CD4-positive, alpha-beta T cell treated with Interleukin-17A for 4 hours (primary cell): ENCODE measurements at places on chromosomes 2 and 18.

GRCh38 chr2:137942037-137942832 is 22.0 kb upstream of the HNMT start:
- no peak for DNase-seq

- DNase-seq = no peak
Measured at GRCh38 chr18:63511285-63511684, 30.9 kb upstream of the SERPINB12 start.

- DNase-seq = no peak
Measured at GRCh38 chr2:11264007-11264406, 80.4 kb downstream of the ROCK2 start.

- no peak for DNase-seq
Measured at GRCh38 chr18:45838302-45839070, 13.0 kb downstream of the SIGLEC15 start.

DNA sequence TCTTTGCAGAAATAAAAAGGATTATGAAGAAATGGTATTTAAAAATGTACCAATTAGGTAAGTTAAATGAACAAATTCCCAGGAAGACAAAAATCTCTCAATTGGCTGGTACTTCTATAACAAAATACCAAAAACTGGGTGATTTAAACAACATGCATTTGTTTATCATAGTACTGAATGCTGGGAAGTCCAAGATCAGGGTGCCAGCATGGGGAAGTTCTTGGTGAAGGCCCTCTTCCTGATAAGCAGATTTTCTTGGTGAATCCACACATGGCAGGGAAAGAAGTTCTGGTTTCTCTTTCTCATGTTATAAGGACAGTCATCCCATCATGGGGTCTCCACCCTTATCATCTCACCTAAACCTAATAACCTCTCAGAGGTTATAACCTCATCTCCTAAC is 271.6 kb upstream of the SETBP1 start:
- DNase-seq = no peak

- no peak for DNase-seq
Measured at GRCh38 chr18:2083691-2084090, 487.6 kb downstream of the METTL4 start.

DNA sequence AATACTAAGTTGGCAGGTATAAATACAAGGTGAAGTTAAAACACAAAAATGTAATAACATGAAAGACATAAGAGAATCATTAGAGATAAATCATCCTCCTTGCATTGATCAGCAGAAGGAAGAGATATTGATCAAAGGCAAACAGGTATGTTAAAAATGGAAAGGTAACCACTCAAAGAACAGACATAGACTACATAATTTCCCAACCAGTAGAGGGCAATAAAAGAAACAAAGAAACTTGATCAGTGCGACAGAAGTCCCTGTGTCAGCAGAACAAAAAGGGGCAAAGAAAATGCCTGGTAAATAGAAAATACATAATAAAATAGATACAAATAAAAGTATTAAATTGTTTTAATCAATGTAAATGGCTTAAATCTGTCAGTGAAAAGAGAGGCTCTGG is 53.6 kb downstream of the FAM228A start:
- no peak for DNase-seq

- DNase-seq = no peak
Measured at GRCh38 chr2:204354442-204354856, 190.8 kb upstream of the PARD3B start.

DNA sequence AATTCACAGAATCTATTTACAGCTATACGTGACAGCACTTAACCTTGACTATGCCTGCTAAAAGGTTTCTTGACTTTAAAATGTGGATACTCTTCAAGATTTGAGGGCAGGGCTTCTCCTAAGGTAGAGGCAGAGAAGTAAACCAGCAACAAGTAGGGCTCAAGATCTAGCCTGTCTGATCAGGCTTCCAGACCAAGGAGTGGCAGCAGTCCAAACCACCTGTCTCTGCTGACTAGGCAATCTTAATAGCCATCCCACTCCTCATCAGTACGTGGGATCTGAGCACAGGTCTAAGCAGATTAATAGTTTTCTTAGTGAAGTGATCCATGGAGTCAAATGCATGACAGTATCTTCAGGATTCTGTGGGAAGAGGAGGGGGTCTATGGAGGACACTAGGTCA is 100.4 kb downstream of the GPD2 start:
- no peak for DNase-seq

DNA sequence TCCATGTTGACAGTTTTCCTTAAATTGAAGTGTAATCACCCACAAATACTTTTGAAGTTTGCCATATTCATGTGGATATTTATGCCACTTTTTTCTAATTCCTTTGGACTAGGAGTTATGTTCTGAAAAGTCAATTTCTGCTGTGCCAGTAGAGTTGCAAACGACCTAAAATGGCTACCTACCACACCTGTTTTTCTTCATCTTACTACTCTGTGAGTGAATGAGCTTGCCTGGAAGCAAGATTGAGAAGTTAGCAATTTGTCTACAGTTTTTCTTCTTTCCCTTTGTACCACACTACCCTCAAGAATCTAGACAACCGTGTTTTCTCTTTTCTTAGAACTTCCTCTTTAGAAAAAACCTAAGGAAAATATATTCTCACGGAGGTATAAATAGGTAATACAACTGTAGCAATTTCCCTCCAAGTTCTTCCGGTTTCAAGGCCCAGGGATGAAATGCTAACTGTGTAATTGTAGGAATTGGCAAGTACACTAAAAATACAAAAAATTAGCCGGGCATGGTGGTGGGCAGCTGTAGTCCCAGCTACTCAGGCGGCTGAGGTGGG is 7.3 kb upstream of the SLC39A10 start:
- DNase-seq = no peak
